AG10803 (cell line): ENCODE measurements at places on chromosomes 6 and 20.

DNA sequence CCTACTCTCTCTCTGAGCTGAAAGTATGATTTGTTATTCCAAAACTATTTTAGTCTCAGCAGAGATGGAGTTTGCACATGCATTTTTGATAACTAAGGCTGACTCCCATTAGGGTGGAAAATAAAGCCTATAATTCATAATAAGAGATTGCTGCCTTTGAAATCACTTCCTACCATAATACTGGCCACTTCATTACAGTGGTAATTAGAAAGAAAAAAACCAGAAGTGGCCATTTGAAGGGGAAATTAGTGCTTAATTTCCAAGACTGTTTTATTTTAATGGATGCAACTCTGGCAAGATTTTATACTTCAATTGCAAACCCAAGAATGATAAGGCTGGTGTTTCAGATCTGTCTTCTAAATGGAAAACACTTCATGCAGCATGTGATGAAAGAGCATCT, 43.4 kb downstream of the SLC35B3 start:
- DNase-seq = no peak

DNA sequence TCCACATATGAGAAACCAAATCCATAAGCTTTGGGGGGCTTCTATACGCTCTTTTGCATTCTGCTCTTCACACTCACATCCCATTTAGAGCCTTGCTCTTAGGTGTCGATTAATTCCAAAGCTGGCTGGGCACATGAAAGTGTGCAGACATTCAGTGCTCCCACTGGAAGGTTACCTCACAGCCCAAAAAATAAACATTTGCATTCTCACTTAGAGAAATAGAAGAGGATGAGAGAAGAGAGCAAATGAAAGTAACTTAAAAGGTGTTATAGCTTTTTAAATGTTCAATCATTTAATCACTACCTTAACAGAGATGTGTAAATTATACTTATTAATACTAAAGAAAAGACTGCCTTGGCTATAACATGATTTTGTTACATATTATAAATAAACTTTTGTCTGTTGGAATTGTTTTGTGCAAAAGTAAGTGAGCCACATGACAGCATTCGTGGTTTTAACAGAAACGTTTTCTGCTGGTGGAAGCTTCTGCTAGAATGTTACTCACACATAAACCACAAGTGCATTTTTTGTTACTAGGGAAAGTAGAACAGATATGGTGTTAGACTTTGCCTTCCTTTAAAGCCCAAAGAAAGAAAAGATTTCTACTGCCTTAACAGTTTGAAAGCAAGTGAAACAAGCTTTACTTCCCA, 116.7 kb downstream of the SIM1 start:
- peak; percentile 76 for DNase-seq

DNA sequence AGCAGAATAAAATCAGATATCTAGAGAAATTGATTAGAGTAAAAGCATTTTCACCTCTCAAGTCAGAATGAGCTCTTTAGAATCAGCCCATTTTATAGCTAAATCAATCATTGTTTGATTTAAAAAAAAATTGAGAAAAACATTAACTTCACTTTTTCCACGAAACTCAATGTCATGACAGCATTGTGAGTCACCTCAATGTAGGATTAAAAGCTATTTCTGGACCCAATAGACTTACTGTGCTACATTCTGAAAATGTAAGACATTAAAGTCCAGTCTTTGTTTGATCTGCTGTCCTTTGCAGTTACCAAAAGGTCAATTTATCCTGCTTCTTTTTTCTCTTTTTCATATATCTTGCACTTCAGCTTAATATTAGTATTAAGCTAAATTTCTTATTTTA, 519.4 kb upstream of the ZNF337 start:
- DNase-seq = no peak

DNA sequence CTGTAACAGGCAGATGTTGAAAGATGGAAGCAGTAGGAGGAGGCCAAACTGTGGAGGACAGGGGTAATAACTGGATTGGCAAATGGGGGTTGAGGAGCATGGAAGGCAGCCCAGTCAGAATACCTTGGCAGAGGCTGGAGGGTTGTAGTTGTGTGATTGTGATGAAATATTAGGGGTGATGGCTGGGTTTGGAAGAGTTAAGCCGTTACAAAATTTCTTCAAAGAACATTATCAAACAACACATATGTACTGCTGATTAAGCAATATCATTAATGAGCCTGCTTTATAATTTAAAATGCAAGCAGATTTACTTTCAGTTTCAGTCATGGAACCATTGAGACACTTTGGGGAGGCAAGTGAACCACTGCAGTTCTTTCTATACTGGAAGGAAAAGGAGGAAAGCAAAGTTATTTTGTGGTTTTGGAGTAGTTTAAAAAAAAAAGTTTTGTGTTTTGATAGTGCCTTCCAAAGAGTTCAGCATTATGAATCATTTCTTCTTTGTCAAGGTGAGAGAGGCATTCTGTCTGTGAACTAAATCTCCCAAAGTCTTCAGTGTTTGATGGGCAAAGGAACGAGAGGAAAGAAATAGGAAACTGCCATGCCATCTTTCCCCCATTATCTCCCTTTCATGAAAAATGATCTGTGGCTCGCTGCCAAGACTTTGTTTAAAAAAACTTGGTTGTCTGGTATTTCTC, 20.7 kb downstream of the FOXO3 start:
- DNase-seq = peak; percentile 95

DNA sequence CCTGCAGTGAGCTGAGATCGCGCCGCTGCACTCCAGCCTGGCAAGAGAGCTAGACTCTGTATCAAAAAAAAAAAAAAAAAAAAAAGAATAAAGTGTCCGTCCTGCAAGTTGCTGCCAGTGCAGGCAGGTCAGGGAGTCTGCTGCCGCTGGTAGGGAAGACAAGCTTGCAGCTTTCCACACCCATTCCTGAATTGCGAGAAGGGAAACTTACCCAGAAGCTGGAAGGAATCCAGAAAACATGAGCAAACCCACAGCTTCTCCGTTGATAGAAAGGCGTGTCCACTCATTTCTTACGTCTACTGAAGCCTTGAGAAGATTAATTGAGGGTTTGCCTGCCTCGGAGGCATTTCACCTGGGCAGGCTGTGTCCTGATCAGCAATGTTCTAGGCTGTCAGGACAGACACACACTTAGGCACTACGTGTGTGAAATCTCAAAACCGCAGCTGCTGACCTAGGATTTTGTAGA, 61.6 kb upstream of the DSP start:
- peak; percentile 77 for DNase-seq

GRCh38 chr6:141443032-141443431, 689.7 kb upstream of the GJE1 start:
- DNase-seq = no peak

DNA sequence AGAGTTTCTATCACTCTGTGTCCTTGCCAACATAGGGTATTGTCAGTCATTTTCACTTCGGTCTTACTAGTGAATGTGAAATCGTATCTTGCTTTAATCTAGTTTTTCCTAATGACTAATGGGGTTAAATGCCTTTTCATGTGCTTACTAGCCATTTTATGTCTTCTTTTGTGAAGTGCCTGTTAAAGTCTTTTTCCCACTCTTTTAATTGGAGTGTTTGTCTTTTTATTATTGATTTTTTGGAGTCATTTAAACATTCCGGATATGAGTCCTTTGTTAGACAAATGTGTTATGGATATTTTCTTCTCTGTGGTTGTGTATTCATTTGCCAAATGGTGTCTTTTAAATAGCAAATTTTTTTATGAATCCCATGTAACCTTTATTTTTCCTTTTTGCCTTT, 194.6 kb downstream of the CDH26 start:
- no peak for DNase-seq

DNA sequence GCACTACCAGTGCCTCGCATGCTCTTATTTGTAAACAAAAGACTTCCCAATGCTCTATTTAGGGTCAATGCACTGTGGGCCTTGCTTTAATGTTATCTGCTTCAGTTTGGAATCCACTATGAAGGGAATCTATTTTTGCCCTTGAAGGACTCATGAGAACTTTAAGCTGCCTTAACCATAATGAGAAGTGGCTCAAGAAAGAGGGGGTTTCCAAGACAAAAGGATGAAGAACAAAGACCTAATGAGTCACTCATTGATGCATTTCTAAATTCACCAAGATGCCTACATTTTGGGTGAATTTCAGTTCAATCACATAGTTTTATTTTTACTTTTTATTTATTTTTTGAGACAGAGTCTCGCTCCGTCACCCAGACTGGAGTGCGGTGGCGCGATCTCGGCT, 228.2 kb downstream of the LY86 start:
- DNase-seq = no peak

DNA sequence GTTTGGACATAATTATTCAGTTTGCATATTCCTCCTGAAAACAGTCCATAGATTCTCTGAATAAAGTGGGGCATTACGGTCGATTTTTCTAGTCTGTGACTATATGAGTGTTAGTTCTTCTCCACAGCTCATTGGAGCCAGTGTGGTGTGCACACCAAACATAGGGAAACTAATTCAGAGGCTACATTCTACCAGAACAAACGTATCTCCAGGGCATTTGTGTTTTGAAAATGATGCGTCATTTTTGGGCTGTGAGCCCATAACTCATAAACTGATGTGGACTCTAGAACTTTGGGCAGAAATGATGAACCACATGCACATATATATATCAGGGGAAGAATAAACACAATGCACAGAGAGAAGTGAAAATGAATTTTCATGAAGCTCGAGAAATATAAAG, 41.8 kb downstream of the C6orf58 start:
- no peak for DNase-seq

DNA sequence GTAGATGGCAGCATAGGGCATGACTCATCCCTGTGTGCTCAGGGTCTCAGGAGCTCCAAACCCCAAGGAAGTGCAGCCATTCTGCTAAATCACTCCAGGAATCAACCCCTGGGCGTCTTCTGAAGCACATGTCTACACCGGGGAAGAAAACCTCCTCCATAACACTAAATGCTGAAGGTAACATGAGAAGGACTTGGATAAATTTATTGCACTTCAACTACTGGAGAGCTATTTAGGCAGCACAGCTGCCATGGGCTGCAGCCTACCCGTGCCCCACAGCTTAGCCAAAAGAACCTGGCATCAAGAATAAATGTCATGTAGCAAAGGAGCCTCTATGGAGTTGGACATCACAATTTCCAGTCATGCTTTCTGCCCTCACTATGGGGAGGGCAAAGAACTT, 152.4 kb upstream of the PROKR2 start:
- no peak for DNase-seq

- no peak for DNase-seq
Measured at GRCh38 chr6:119310486-119311036, 39.0 kb downstream of the MAN1A1 start.

DNA sequence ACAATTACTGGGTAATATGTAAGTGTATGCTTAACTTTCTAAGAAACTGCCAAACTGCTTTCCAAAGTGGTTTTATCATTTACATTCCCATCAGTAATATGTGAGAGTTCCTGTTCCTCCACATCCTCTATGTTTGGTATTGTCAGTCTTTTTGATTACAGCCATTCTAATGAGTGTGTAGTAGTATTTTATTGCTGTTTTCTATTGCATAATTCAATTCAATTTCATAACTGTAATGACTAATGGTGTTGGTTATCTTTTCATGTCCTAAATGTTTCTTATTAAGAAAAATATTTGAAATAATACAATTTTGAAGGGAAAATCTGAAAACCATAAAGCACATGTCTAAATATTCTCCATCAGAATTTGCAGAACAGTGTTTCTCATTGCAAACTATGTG, 119.3 kb downstream of the MAP3K7 start:
- no peak for DNase-seq

GRCh38 chr6:105207524-105208269, 27.9 kb upstream of the POPDC3 start:
- peak; percentile 47 for DNase-seq

GRCh38 chr6:169831450-169832246, 80.2 kb downstream of the ERMARD start:
- peak; percentile 37 for DNase-seq

GRCh38 chr6:34986845-34987246, 97.8 kb downstream of the ANKS1A start:
- DNase-seq = peak; percentile 82

DNA sequence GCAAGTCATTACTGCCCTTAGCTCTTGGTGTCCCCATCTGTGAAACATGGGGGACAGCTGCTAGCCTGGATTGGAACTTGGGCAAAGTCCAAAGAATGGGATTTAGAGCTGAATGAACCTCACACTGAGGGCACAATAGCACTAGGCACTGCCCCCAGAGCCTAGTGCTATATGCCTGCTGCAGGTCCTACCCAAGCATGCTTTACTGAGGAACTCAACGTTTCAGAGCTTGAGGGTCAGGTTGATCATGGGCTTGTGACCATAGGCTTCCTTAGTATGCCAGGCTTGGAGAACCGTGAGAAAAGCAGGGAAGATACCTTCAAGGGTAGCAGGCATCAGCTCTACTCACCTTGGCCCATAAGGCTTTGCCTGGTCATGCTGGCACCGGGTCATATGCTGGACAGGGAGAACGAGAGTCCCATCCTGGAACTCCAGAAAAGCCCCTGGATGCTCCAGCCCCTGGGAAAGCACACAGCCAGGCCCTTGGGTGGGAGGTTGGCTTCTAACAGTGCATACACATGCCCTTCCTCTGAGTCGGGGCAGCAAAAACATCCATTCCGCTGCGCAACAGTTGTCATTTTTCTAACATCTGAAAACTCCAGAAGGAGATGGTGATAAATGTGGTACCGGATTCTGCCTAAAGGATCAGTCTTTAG, 29.7 kb downstream of the EIF2S2 start:
- no peak for DNase-seq

DNA sequence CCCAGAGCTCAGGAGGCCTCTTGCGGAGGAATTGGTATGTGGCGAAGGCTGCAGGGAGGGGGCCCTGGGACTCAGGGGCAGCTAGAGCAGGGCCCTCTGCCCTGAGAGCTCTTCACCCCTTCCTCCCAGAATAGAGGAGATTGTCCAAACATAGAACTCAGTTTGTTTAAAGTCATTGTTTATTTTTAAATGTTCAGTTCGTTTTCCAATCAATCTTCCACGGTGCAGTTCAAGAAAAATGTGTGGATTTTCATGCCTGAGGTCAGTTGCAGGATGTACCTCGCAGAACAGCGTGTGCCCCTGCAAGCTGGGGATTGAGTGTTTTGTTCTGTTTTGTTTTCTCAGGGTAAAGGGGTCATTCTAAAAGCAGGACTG, 37.2 kb downstream of the MGME1 start:
- no peak for DNase-seq

DNA sequence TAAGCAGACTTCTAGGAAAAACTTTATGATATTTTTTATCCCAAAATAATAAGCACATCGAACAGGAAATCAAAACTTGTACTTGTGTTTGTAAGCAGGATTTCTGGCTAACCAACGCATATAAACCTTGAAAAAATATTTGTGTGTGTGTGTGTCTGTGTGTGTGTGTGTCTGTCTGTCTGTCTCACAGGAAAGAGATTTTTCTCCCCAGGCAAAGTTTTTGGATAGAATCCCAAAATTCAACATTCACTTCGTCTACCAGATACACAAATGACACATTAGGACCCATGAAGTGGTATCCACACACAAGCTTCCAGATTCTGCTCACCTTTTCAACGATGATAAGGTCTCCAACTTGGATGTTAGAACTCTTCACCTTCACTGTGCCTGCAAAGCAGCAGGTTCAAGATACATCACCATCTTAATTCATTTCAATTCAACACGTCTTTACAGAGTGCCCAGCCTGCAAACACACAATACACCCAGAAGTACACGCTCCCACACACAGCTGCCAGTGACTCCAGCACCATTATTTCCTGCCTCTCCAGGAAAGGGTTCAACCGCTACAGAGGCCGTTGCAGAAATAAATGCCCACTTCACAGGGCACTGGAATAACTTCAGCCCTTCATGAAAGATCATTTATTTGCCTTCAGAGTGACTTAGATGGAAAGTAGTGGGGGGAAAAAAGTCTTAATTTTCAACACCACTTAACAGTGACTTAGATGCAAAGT, 70.9 kb downstream of the ATP9A start:
- peak; percentile 15 for DNase-seq
